Skeletal muscle cell (primary cell): ENCODE measurements at places on chromosomes 7 and 10.

GRCh38 chr10:14648005-14648765, 126.5 kb downstream of the FAM107B start:
- no peak for DNase-seq

- DNase-seq = no peak
These were observed 172.4 kb downstream of the PRPF18 start for GRCh38 chr10:13759168-13759567.

GRCh38 chr7:22201186-22201880, 155.6 kb downstream of the RAPGEF5 start:
- no peak for DNase-seq

GRCh38 chr10:30536578-30536977, 93.0 kb downstream of the LYZL2 start:
- no peak for DNase-seq

DNA sequence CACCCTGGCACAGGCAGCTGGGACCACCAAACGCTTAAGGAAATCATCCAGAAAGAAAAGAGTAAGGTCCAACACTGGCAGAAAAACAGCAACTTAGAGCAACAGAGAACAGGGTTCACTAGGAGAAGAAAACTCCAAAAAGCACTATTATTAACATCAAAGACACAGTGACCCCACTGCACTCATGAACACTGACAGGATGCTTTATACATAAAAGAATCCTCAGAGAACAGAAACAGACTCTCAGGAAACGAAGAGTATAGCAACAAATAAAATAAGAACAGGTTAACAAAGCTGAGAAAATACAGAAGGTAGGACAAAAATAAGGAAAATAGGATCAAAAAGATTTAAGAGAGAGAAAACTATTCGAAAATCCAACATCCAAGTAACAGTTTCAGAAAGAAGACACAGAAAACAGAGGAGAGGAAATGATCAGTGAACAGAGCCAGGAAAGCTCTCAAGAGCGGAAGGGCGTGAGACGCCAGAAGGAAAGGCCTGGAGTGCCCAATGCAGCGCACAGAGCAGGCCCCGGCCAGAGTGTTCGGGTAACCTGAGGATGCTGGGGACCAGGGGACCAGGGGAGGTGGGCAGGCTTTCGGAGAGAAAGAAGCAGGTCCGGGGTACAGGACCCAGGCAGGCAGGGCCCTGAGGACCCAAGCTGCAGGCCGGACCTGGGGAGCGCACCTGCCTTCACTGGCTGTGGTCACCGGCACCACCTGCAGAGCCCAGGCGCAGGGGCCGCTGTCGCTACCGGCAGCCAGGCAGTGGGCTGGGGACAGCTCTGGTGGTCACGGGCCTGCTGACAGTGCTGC, 258.2 kb downstream of the MAD1L1 start:
- DNase-seq = no peak

DNA sequence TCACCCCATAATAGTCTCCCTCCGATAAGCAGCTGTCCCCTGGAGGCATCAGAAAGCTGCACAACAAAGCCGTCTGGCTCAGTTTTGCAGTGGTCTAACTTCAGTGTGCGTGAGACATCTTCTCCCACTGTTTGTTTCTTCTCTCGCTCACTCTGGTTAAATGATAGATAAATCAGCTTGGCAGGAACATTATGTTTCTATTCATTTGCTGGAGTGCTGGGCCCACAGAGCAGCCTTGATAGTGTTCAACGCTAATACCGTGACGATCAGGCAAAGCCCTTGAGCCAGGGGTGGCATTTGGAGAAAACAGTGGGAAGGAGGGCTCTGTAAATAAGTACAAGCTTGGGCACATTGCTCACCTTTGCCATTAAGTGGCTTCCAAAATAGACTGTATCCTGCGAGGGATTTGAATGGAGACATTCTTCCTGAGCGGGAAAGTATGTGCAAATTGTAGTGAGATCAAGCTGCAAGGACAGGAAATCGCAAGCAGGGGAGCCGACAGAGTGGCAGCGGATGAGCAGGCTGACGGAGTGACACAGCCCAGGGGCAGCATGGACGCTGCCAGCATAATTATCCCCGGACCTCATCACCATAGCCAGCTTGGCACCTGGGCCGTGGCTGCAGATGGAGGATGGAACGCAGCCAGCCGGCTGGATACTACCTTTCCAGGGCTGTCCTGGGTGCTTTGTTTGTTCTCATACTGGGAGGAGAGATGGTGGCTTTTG, 256.8 kb upstream of the FZD8 start:
- DNase-seq = no peak

- DNase-seq = no peak
These were observed 294.0 kb upstream of the VWC2 start for GRCh38 chr7:49479441-49479840.

GRCh38 chr7:16702441-16702840, 51.1 kb upstream of the TSPAN13 start:
- DNase-seq = no peak

DNA sequence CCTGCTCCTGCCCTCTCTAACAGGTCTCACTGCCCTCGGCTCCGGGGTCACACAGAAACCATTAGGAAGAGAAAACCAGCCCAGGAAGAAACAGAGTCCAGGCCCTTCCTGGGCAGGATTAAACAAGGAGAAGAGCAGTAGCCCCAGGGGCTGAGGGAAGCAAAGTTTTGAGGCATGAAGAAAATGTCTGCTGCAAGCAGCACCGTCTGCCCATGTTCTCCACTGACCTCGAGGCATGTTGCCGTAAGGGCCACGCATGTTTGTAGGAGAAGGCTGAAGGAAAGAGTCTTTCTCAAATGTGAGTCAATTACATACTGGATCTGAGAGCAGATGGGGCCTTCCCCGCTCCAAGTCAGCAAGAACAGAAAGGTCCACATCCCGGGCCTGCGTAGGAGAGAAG, 4.2 kb downstream of the ZNF746 start:
- no peak for DNase-seq

DNA sequence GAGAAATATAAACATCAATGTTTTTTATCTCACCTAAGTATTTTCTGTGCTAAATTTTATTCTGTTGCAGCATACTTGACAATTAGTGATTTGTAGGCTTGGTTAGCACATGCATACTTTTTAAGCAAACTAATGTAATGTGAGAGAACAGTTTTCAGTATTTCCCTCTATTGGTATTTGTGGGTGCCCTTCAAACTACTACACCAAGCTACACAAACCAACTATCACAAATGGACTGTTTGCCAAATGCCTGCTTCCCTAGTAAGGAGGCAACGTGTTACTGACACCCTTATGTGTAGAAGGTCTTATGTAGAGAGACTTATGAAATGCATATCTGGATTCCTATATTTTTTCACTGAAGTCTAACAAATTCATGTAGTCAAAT, 98.4 kb upstream of the FZD1 start:
- DNase-seq = no peak
